Left kidney (tissue), 8 donors: ENCODE measurements at places on chromosomes 16 and 17.

- DNase-seq: no peak
These were observed 8.3 kb downstream of the SLC5A10 start for GRCh38 chr17:18960241-18960665.

- no peak for DNase-seq
These were observed 221.4 kb downstream of the KATNIP start for GRCh38 chr16:27771201-27771910.

DNA sequence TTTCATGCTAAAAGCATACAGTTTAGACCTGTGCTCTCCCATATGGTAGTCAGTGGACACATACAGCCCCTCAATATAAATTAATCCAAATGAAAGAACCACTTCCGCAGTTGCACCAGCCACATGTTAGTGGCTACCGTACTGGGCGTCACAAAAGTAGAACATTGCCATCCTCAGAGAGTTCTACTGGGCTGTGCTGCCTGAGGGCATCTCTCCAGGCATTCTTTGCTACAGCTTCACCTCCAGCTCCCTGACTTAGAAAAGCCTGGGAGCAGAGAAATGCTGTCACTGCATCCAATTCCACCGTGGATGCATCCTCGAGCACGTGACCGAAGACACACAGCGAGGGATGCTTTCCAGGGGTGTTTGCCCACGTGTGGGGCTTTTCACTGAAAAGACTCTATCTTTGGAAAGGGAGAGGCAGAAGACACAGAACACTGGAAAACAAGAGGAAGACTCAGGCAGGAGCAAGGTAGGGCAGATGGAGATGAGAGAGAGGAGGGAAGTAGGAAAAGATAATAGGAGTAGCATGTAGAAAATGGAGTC is 86.4 kb downstream of the GAS7 start:
- no peak for DNase-seq

DNA sequence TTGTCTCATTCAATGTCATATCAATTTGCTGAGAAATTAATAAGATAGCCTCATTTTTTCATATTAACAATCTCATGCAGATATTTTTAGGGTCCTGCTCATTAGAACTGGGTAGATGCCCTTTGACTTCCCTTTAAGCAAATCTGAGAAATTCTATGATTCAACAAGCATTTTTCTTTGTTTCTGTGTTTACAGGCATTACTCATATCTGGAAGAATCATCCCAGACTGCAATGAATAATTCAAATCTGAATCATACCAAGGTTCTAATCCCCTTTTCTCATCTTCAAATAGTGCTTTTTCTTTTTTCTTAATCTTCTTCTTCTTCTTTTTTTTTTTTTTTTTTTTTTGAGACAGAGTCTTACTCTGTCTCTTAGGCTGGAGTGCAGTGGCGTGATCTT is 69.2 kb upstream of the KIFC3 start:
- no peak for DNase-seq

DNA sequence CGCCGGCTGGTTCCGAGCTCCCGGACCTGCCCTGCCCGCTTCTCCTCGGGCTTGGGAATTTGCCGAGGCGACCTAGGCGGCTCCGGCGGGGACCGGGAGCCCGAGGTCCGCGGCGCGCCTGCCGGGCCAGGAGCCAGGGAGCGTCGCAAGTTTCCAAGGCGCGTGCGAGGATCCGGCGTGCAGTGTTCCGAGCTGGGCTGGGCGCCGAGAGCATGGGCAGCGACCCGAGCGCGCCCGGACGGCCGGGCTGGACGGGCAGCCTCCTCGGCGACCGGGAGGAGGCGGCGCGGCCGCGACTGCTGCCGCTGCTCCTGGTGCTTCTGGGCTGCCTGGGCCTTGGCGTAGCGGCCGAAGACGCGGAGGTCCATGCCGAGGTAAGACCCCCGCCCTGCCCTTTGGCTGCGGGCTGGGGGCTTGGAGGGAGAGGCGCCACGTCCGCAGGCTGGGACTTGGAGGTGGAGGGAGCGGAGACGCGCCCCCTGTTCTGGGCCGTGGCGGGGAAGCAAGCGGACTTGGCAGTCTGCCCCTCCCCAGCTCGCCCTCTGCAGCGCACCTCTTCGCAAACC is 668 bp downstream of the MMP15 start:
- no peak for DNase-seq

DNA sequence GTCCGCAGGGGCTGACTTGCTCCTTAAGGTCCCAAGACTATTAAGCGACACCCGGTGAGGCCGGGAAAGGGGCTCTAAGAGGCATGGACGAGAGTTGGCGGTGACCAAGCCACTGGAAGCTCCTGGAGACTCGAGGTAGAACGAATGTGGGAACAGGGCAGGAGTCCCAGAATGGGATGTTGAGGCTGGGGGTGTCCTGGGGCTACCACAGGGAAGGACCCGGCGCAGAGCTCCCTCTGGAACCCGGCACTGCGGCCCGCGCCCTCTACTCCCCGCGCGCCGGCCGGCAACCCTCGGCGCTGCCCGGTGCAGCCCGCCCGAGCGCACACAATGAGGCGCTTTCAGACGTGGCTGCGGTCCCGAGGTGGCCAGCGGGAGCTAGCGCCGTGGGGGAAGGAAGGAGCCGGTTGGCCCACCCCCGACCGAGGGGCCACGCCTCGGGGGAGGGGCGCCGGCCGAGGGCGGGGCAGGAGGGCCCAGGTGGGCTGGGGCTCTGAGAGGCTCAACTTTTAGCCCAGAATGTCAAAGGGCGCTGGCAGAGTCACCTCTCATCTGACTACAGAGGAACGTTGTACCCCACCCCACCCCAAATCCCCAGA is at the start of gene CHST6:
Gene CHST6 (minus strand): TSS at position 366 of the 599 bp plus-strand sequence. CDS start 15,613 bp downstream, outside the sequence.
- peak; percentile 39 for DNase-seq

- no peak for DNase-seq
These were observed 104.0 kb downstream of the MRTFB start for GRCh38 chr16:14175086-14175485.

- no peak for DNase-seq
These were observed 27.8 kb downstream of the BAHCC1 start for GRCh38 chr17:81422776-81423697.

DNA sequence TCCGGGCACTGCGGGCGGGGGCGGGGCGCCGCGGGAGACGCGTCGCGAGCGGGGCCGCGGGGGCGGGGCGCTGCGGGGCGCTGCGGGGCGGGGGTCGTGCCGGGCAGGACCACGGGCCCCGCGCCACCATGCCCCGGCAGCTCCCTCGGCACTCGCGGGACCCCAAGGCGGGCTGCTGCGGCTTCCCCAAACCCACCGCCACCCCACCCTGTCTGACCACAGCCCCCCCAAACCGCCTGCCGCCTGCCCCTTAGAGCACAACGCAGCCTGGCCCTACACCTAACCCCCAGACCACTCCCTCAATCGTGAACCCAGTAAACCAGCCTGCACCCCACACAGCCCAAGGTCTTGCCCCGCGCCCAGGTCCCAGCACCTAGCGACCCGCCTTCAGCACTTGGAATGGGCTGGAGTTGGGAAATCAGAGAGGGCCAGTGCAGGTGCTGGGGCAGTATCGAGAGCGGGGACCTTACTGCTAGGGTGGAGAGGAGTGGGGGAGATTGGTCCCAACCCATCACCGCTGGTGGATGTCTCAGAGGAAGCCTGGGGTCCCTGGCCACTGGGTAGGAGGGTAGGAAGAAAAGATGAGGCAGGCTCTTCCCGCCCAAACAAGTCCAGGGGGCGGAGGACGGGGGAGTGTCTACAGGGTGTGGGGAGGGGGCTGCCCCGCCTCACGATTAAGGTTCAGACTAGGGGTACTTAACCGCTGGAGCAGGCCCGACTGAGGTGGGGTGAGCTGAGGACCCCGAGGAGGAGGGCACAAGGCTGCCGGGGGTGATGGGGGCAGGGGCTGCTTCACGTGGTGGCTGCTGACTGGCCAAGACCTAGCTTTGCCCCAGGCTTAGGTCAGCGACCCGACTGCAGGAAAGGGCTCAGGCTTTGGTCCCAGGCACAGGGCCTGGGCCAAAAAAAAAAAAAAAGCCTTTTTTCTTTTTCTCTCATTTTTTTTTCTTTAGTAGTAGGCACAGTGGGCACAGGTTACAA is 539 bp upstream of the VAMP2 start:
- no peak for DNase-seq

- DNase-seq: no peak
These were observed 12.4 kb upstream of the CACNG4 start for GRCh38 chr17:66952031-66952524.

DNA sequence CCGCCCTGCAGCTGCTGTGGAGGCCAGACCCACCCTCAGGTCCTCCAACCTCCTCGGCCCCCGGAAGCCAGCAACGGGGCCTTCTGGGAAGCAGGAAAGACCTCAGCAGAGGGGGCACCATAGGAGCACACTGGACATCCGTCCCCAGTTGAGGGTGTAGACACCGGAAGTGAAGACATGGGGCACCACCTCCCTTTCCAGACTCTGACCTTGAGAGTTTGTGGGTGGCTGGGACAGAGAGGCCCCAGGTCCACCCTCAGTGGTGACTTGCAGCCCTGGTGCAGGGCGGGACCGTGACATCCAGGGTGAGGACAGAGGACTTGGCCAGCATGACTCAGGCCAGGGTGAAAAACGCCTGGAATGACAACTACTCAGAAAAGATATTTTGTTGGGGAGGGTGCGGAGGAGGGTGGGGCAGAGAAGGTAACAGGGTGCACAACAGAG is 19.9 kb downstream of the CEP295NL start:
- no peak for DNase-seq
